ENCODE measurements at places on chromosomes 2 and 18.

DNA sequence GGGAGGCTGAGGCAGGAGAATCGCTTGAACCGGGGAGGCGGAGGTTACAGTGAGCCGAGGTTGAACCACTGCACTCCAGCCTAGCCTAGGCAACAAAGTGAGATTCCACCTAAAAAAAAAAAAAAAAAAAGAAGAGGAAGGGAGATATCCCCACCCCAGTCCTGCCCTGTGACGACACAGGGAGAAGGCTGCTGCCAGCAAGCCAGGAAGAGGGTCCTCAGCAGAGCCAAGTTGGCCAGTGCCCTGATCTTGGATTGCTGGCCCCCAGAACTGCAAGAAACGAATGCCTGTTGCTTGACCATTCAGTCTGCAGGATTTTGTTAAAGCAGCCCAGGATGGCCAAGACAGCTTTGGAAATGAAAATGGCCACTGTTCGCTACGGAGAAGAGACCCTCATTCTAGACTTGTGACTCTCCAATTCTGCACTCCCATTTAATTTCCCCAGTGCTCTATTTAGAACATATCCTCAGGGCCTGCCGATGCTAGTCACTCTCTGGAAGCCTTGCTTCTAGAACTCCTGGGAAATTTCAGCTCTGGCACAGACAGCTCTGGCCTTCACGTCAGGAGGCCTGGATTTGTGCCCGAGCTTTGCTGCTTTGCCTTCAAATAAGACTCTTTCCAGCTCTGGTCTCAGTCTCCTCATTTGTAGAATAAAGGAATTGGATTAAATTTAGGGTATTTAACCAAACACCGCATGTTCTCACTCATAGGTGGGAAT is 15.7 kb upstream of the AMMECR1L start:
- peak; percentile 89 for DNase-seq

DNA sequence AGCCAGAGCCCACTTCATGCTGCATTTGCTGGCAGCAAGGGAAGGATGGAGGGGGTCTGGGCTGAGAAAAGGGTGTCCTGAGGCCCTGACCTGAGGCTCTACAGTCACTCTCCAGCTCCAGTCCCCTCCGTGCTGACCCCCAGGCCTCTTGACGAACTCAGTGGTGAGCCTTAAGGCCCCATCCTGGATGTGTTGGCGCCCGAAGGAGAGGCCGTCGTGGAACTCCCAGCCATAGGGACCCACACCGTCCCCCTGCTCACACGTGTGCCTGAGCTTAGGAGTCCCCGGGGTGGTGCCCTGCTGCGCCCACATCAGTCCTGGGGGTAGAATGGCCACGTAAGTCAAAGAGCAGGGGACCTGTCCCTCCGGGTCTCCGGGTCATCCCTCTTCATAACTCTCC is 776 bp downstream of the MOGS start:
- DNase-seq = no peak

DNA sequence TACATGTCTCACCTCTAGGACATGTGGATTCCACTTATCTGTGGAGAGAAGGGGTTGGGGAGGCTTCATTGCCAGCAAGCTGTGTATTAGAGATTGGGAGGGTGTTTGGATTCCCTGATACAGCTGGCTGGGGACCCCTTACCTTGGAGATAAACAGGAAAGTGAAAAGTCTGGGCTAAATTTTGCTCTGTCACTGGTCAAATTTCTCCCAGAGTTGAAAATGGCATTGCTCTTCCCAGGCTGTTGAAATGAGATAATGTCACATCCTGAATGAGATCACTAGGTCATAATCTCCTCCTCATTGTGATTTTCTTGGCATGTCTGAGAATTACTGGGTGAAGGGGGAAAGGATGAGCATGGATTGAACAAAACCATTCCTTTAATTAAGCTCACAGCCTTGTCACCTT is 265.0 kb upstream of the PARD3B start:
- no peak for DNase-seq

DNA sequence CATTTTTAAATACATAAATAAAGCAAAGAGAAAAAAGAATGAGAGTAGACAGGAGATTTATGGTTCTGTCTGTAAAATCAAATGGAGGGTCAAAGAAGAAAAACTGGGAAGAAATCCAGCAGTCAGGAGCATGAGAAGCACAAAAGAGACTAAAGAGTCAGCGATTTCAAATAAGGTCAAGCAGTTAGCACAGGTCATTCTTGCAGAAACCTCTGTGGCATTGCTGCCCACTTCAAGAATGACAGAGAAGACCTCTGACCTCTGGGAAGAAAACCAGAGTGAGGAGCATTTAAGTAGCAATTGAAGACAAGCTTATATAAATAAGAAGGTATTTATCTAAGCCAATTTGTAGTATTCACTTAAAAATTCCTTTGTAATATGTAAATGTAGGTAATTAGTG is 172.0 kb upstream of the SPOPL start:
- DNase-seq = no peak

- DNase-seq = no peak
Measured at GRCh38 chr2:128776461-128777195, 458.0 kb upstream of the HS6ST1 start.

DNA sequence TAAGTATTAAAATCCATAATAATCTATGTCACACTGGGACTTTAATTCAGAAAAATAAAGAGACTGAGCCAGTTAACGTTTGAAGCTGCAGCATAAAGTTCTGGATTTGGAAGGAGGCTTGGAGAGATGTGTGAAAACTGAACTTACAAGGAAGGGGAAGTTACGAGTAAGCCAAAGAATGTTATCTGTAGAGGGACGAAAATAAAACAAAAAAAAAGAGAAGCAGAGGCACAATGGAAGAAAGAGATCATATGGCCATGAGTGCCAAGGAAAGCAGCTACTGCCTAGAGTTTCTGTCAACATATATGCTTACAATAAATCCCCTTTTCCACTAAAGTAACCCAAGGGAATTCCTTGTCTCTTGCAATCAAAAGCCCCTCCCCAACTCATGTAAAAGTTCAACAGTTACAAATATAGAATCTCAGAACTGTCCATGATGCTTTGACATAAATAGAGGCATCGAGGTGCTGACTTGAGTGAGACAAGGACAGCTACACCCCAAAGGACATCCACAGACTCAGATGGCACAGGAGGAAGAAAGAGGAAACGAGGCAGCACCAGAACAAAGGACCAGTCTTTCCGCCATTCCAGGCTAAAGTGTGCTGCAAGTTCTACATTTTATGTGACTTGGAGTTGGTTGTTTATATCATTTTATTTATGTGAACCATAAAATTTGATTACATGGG is 16.1 kb upstream of the ARL5A start:
- no peak for DNase-seq

GRCh38 chr2:70553334-70553583 is 367 bp downstream of the TGFA start:
- peak; percentile 29 for DNase-seq

GRCh38 chr2:10019602-10020400 is 23.5 kb upstream of the KLF11 start:
- no peak for DNase-seq

- no peak for DNase-seq
Measured at GRCh38 chr2:120600335-120600734, 135.3 kb upstream of the GLI2 start.

GRCh38 chr2:231685349-231686191 is 22.8 kb upstream of the PTMA start:
- DNase-seq = no peak

GRCh38 chr2:216428618-216429350 is 16.5 kb downstream of the SMARCAL1 start:
- no peak for DNase-seq

DNA sequence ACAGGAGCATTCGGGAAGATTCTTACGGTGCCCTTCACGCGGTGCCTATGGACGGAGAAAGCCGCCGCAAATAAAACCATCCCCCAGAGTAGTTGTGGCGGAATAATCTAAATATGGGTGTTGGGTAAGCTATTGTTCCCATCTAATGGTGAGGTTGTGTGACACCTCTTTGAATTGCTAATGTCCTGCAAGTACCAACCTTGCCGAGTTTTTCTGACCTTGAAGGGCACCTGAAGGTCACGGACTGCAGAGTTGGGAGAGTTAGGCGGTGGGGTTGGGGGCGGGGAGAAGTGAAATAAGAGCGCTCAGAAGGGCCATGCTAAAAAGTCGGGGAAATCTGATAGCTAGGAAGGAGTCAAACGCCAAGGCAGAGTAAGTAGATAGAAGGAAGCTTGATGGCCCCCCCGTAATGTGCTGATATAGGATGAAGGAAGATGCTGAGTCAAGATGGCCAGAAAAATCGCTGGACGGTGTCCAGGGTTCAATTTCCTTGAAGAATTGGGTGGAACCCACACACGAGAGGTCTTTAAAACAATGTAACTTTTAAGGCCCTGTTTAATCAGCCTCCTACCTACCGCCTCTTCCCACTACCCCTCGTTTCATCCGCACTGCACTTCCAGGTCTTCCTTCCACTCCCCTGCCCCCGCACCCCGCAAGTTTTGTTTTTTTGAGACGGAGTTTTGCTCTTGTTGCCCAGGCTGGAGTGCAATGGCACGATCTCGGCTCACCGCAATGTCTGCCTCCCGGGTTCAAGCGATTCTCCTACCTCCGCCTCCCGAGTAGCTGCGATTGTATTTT is 600 bp downstream of the KATNAL2 start:
- peak; percentile 55 for DNase-seq

GRCh38 chr2:174326161-174327020 is 8.4 kb upstream of the SP9 start:
- DNase-seq = no peak

DNA sequence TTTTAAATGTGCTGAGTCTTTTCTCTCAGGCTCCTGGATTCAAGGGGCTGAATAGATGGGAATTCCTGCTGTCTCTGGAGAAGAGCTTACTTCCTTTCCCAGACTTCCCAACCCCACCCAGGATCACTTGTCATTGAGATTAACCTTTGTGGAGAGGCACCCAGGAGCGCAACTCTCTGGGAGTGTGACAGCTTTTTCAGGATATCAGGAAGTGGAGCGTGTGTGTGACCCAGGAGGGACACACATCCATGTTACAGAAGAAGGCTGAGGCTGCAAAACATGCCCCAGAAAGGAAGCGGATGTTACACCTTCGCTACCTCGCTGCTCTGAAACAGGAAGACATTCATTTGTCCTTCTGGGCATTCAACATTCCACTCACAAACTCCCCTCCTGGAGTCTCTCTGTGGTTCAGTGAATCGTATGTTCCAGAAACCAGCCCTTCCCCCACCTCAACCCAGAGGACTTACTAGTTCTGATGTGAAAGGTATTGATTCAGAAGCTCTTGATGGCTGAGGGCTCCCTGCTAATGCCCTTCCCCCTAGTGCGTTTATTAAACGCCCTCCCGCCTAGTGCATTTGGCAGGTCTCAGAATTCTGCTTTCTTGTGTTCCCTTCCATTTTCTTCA is 523.9 kb downstream of the TNS1 start:
- DNase-seq = no peak

DNA sequence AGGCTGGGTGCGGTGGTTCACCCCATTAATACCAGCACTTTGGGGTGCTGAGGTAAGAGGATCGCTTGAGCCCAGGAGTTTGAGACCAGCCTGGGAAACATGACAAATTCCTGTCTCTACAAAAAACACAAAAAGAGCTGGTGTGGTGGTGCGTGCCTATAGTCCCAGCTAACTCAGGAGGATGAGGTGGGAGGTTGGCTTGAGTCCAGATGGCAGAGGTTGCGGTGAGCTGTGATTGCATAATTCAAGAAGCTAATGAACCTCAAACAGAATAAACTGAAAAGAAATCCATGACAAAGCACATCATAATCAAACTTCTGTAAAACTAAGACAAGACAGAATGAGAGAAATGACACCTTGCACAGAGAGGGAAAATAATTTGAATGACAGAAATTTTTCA is 54.8 kb downstream of the SEMA4F start:
- no peak for DNase-seq

- no peak for DNase-seq
Measured at GRCh38 chr2:220276741-220277444, 649.5 kb downstream of the SLC4A3 start.

DNA sequence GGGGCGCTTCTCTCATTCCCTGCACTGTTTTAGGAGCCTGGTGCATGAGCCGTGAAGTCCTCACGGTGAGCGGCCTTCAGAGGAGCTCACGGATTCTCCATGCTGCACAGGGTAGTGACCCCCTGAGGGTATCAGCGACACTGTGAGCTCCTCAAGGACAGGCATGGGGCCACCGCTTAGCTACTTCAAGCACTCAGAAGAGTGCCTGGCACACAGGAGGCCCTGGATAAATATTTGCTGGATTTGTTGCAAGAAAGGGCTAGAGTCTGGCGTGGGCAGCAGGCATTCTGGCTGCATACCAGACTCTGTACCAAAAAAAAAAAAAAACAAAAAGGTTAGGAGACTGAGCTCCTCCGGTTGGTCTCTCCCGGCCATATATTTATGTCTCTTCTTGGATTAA is 5.7 kb upstream of the MBP start:
- peak; percentile 6 for DNase-seq

DNA sequence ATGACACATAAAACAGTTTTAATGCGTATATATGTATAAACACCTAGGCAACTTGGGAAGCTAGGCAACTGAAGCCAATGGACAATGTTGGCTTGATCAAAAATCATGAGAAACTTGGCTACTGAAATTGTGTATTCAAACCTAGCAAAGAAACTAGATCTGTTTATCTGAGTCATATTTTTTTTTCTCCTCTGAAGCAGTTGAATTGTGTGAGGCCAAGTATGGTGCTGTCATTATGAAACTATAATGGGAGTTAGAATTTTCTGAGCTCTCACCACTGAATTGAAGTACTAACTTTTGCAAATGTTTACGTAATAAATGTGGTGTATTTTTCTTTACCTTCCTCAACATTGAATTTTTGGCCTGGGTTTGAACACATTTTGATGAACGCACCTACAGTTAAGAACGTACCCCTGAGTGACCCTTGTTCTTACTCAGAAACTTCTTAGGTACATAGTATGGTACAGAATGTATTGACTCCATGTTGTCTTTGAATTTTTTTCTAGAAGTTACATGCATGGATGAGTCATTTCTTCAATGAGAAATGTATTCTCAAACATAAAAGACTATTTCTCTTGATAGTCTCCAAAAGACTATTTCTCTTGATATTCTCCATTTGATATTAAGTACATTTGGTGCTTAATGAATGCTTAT is 23.8 kb downstream of the CD28 start:
- DNase-seq = no peak

GRCh38 chr18:1691863-1692262 is 787.2 kb downstream of the ADCYAP1 start:
- DNase-seq = no peak

DNA sequence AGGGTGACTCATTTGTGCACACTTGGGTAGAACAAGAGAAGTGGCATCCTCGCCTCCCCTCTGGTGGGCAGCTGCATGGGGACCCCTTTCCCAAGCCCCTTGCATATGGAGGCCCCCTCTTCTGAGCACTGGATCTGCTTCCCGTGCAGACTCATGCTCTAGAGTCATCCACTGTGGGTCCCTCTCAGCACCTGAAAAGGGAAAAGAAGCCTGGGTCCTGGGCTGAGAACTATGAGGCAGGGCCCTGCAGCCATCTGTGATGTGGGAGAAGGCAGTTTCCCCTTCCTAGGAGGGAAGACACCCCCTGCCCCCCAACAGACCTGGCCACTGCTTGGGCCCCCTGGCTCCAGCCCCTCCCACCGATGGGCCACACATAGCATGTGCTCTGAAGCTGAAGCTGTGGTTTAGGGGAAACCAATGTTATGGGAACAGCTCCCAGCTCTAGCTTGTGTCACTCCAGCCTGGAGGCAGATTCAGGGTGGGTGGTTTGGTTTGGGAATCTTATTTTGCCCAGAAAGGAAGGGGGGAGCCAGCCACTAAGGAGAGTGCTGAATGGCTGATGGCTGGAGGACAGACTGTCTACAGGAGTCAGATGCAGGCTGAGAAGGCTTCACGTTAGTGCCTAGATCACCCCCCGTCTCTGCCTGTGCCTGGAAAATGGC is 172.8 kb downstream of the GLI2 start:
- DNase-seq = no peak

All from G401 (cell line).